ENCODE measurements at places on chromosomes 7 and 10. TPM values are rescaled to one million over a fixed set of nuclear protein-coding genes. Genes with fewer than 3 reads are reported as not detected.
A peak's percentile ranks its signal among the peaks of the same experiment; 100 is the strongest.

GRCh38 chr7:114183311-114184088 is 231.1 kb upstream of the FOXP2 start:
- H3K27ac ChIP-seq, result no peak overlapping the region
- H3K27me3 ChIP-seq, result no peaks in the 10 kb centered on the region
- no peak overlapping the region for H3K4me3 ChIP-seq
- no peaks in the 10 kb centered on the region for H3K4me1 ChIP-seq

DNA sequence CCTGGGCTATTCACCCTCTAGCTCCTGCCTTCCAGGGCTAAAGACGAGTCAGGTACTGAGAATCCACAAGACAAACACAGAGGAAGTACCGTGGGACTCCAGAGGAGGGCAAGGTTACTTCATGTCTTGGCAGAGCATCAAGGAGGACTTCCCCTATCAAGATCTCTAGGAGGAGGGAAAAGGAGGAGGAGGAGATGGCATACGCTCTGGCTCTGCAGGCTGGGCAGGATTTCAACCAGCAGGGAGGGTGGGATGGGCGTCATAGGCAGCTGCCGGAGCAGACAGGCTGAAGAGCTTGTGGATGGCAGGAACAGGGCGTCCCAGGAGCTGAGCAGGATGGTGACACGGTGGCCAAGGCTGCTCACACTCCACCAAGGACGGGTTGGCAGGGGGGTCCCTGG is 21.3 kb downstream of the MDH2 start:
- no peak overlapping the region for H3K27ac ChIP-seq
- H3K36me3 ChIP-seq, result peaks cover 30% of the 10 kb centered on the region
- H3K27me3 ChIP-seq, result no peaks in the 10 kb centered on the region
- DNase-seq, result no peak
- H3K4me1 ChIP-seq, result no peaks in the 10 kb centered on the region

DNA sequence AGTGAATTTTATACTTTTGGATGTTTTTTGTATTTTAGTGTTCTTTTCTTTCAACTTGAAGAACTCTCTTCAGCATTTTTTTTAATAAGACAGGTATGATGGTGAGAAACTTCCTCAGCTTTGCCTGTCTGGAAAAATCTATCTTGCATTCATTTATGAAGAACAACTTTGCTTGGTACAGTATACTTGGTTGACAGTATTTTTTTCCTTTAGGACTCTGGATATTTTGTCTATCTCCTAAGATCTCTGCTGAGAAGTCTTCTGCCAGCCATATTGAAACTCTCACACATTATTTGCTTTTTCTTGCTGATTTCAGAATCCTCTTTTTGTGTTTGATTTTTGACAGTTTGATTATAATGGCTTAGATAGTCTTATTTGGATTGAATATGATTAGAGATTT is 405.0 kb upstream of the GHITM start:
- no peak overlapping the region for H3K27ac ChIP-seq
- H3K4me1 ChIP-seq, result no peaks in the 10 kb centered on the region
- no peaks in the 10 kb centered on the region for H3K27me3 ChIP-seq
- no peaks in the 10 kb centered on the region for H3K36me3 ChIP-seq
- DNase-seq, result no peak
- no peak overlapping the region for H3K4me3 ChIP-seq

- peaks cover 5% of the 10 kb centered on the region for H3K36me3 ChIP-seq
- H3K27ac ChIP-seq, result no peak overlapping the region
- no peaks in the 10 kb centered on the region for H3K27me3 ChIP-seq
- no peaks in the 10 kb centered on the region for H3K4me1 ChIP-seq
Observed at GRCh38 chr7:99644431-99644830, 27.7 kb downstream of the ZSCAN25 start.

DNA sequence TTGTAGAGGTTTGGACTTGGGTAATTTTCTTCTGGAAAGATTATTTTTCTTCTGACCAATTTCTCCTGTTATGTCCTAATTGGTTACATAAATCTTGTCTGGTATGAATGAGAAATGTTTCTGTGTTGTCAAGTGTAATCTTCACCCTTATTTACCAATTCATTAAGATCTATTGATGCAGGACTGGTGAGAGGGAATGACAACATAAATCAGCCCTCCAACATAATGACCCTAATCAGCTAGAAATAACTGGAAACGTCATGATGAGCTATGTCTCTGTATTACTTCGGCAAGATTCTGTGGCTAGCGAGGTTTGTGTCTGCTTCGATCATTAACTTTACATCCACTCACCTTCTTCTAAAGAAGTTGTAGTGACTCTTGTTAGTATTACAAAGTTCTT is 3.5 kb downstream of the FOXP2 start:
- no peak for DNase-seq
- H3K27ac ChIP-seq, result no peak overlapping the region
- H3K4me1 ChIP-seq, result no peaks in the 10 kb centered on the region
- no peaks in the 10 kb centered on the region for H3K36me3 ChIP-seq

DNA sequence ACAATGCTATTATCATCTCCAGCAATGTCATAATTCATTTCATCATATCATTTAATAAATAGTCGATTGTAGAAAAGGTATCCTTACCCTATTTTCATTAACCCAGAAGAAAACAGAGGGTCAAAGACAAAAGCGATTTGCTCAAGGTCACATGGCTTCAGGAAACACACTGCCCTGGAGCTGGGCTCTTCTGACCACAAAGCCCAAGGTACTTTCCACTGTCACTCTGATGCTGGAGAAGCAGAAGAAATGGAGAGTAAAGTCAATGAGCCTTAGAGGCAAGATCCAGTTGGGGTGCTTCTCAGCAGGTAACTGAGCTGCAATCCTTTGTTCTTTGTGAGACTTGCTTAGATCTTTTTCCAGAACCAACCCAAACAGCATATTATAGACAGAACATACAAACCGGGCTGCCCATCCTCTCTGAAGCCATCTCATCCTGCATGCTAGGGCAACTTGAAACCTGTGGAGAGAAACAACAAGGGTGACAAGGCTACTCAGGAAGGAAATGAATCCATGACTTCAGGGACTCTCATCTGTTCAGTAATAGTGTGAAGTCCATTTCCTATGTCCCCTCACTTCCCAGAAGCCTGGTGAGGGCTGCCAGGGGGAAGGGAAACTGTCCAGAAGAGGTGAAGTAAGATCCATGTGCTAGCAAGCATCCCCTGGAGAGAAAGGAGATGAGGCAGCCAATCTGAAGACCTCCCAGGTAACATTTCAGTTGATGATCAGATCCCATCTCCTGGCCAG is 148.6 kb upstream of the SVIL start:
- peaks cover 14% of the 10 kb centered on the region for H3K27me3 ChIP-seq
- no peaks in the 10 kb centered on the region for H3K36me3 ChIP-seq
- no peaks in the 10 kb centered on the region for H3K4me1 ChIP-seq
- H3K4me3 ChIP-seq, result no peak overlapping the region

GRCh38 chr7:101538596-101539459 is 90.3 kb downstream of the MYL10 start:
- H3K27ac ChIP-seq, result no peak overlapping the region
- H3K4me1 ChIP-seq, result no peaks in the 10 kb centered on the region
- no peaks in the 10 kb centered on the region for H3K27me3 ChIP-seq
- peak; percentile 20 for DNase-seq

DNA sequence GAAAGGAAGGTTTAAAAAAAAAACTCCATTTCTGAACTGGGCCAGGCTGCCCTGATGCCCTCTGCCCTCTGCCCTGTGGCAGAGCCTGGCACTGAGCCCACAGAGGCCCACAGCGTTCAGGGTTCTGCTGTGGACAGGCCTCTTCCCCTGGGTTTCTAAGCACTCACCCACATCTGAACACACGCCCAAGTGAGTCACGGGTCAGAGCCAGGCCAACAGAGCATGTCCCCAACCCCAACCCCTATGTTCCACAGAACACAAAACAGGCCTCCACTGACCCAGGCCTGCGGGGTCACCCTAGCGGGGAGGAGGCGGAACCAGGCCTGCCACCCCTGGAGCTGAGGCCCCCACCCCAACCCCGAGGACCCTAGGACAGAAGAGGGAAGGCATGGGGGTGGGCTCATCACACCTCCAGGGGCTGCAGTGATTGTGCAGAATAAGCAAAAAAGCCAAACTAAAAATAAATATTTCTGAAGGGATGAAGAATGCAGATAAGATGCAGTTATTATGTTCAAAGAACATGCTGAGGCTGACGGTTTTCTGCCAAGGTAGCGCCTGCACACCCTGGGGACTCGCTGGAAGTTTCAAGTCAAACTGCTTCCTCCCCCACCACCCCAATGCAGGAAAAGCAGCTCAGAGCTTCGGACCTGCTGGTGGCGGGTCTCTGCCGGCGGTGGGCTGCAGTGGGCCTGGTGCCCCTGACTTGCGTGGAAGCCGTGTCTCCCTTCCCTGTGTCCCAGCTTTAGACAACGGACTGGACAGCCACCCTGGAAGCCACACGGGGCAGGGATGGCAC is 5.4 kb downstream of the WDR86 start:
- no peak overlapping the region for H3K4me3 ChIP-seq
- H3K4me1 ChIP-seq, result peaks cover 44% of the 10 kb centered on the region
- H3K36me3 ChIP-seq, result no peaks in the 10 kb centered on the region
- peaks cover 2% of the 10 kb centered on the region for H3K27me3 ChIP-seq
- no peak for DNase-seq
- H3K27ac ChIP-seq, result peak overlapping the region; percentile 34

The SEMA3E gene
- total RNA-seq, result not detected

DNA sequence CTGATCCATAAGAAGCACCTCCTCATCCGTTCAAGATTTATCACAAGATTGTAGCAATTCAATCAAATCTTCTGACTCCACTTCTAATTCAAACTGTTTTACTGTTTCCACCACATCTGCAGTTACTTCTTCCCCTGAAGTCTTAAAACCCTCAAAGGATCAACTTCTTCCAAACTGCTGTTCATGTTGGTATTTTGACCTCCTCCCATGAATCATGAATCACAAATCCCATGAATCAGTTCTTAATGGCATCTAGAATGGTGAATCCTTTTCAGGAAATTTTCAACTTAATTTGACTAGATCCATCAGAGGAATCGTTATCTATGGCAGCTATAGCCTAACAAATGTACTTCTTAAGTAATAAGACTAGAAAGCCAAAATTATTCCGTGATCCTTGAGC is 122.3 kb downstream of the IMMP2L start:
- no peaks in the 10 kb centered on the region for H3K4me1 ChIP-seq
- DNase-seq, result no peak
- H3K27me3 ChIP-seq, result no peaks in the 10 kb centered on the region
- H3K27ac ChIP-seq, result no peak overlapping the region
- H3K36me3 ChIP-seq, result no peaks in the 10 kb centered on the region

GRCh38 chr7:134752006-134752760 is 27.3 kb upstream of the CALD1 start:
- no peak for DNase-seq
- H3K27ac ChIP-seq, result no peak overlapping the region
- no peaks in the 10 kb centered on the region for H3K36me3 ChIP-seq
- H3K4me1 ChIP-seq, result no peaks in the 10 kb centered on the region
- no peaks in the 10 kb centered on the region for H3K27me3 ChIP-seq
- no peak overlapping the region for H3K4me3 ChIP-seq

DNA sequence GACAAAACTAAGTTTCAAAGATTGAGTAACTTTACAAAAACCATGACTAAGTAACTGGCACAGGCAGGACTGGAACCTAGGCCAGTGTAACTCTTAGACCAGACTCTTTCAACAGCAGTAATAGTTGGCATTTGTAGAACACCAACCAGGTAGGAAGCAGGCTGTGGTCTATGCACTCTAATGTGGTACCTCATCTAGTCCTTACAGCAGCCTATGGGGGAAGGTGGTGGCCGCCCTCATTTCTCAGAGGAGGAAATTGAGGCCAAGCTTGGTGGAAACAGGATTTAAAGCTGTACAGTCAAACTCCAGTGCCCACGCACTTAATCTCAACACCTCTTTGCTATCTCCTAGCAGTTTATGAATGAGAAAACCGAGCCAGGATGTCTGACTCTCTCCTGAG is 165.4 kb upstream of the LRGUK start:
- no peak for DNase-seq
- no peak overlapping the region for H3K4me3 ChIP-seq
- H3K27me3 ChIP-seq, result no peaks in the 10 kb centered on the region
- H3K36me3 ChIP-seq, result no peaks in the 10 kb centered on the region
- no peaks in the 10 kb centered on the region for H3K4me1 ChIP-seq
- H3K27ac ChIP-seq, result no peak overlapping the region

DNA sequence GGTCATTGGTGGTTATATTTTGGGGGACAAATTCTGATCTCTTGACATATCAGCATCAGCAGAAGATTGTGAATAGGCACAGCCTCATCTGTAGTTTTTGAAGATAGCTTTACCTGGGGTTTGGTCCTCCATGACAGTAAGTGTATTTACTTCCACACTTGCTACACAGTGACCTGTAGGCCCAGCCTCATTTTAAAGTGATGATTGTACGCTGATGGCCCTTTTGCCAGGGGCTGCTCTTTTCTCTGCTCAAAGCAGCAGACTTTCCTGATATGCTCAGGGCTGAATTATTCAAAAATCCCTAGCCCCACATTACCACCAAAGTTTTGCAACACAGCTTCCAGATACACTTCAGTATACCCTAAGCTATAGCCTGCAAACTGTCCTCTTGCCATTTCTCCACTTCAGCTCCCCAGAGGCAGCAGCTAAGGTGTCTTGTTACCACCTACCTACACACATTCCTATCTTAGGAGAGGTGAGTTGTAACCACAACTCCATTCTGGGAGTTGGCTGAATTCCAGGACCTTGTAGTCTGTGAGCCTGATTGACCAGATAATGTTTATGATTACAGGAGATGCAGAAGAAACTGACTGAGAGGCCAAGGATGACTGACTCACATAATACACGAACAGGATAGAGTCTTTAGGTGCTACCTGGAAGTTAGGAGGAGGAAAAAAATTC is 6.0 kb downstream of the ASB4 start:
- no peak for DNase-seq
- H3K27ac ChIP-seq, result no peak overlapping the region
- no peaks in the 10 kb centered on the region for H3K36me3 ChIP-seq
- no peak overlapping the region for H3K4me3 ChIP-seq
- H3K4me1 ChIP-seq, result no peaks in the 10 kb centered on the region

DNA sequence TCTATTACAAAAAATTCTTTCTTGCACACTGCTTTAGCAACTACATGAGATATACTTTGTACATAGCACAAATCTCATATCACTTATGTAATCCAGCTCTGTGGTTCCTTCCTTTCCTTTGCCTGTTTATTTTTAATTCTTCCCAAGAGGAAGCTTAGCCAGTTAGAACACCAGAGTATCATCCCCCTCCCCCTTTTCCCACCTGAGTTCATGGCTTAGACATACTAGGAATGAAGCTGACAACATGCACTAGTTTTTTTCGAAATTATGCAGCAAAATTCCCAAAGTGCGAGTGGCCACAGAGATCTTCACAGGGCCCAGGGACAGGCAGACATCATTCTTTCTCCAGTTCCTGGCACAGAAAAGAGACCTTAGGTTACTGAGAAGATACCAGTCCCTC is 17.8 kb downstream of the CAV1 start:
- H3K4me3 ChIP-seq, result no peak overlapping the region
- no peaks in the 10 kb centered on the region for H3K4me1 ChIP-seq
- no peaks in the 10 kb centered on the region for H3K36me3 ChIP-seq
- DNase-seq, result no peak

DNA sequence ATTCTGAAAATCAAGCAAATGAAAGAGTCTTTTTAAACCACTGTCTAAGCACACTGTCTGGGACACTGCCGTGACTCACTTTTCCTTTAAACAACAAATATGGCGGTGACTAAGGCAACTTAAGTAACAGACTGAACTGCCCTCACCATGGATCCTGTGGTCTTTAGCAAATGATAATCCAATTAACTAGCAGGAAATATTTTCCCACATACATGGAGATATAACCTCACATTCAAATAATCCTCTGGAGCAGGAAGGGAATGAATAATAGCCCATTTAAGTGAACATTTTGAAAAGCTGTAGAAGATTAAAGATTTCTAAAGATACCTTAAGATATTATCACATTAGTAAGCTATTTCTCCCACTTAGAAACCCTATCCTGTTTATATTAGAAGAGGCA is 40.3 kb upstream of the LRRC17 start:
- no peaks in the 10 kb centered on the region for H3K36me3 ChIP-seq
- DNase-seq, result no peak
- no peaks in the 10 kb centered on the region for H3K4me1 ChIP-seq
- no peak overlapping the region for H3K27ac ChIP-seq

The PNLIPRP1 gene
- not detected for total RNA-seq

The ITPRID1 gene
- total RNA-seq, result not detected

Data from T-cell (primary cell).